Spinal cord (tissue), 10 donors: ENCODE measurements at places on chromosomes 16 and 17. TPM values are rescaled to one million over a fixed set of nuclear protein-coding genes. Genes with fewer than 3 reads are reported as not detected.

Gene TBC1D3G
- total RNA-seq: not detected

Gene RCVRN
- total RNA-seq: not detected

Gene COQ7
- total RNA-seq: 33.8 TPM

Gene HS3ST3A1
- total RNA-seq: 4.4 TPM

Gene RPAIN
- total RNA-seq: 84.3 TPM

Gene KRT9
- not detected for total RNA-seq
